ENCODE measurements at places on chromosomes 1 and 21.
A peak's percentile ranks its signal among the peaks of the same experiment; 100 is the strongest.

- H3K27me3 ChIP-seq, result peaks cover 61% of the 10 kb centered on the region
- no peak overlapping the region for H3K27ac ChIP-seq
- H3K4me3 ChIP-seq, result no peak overlapping the region
Measured at GRCh38 chr1:46485564-46486431, 3.8 kb upstream of the DMBX1 start.

- no peak overlapping the region for H3K27ac ChIP-seq
- no peaks in the 10 kb centered on the region for H3K27me3 ChIP-seq
- DNase-seq, result no peak
Measured at GRCh38 chr21:16402752-16403151, 673.0 kb downstream of the USP25 start.

- DNase-seq, result no peak
- H3K27ac ChIP-seq, result no peak overlapping the region
- no peaks in the 10 kb centered on the region for H3K27me3 ChIP-seq
- no peak overlapping the region for H3K4me3 ChIP-seq
Measured at GRCh38 chr1:89704014-89704413, 71.1 kb downstream of the LRRC8C start.

GRCh38 chr1:4494558-4494957 is 159.9 kb upstream of the AJAP1 start:
- DNase-seq, result peak; percentile 30
- H3K4me1 ChIP-seq, result no peaks in the 10 kb centered on the region
- no peaks in the 10 kb centered on the region for H3K27me3 ChIP-seq
- no peak overlapping the region for H3K4me3 ChIP-seq
- no peak overlapping the region for H3K27ac ChIP-seq

- H3K27ac ChIP-seq, result no peak overlapping the region
- no peak overlapping the region for H3K4me3 ChIP-seq
- H3K36me3 ChIP-seq, result no peaks in the 10 kb centered on the region
- no peaks in the 10 kb centered on the region for H3K27me3 ChIP-seq
- no peak for DNase-seq
Measured at GRCh38 chr1:201444792-201445191, 23.3 kb upstream of the TNNI1 start.

GRCh38 chr1:78673120-78673519 is 23.5 kb downstream of the IFI44 start:
- no peaks in the 10 kb centered on the region for H3K4me1 ChIP-seq
- no peak for DNase-seq
- H3K27me3 ChIP-seq, result no peaks in the 10 kb centered on the region

DNA sequence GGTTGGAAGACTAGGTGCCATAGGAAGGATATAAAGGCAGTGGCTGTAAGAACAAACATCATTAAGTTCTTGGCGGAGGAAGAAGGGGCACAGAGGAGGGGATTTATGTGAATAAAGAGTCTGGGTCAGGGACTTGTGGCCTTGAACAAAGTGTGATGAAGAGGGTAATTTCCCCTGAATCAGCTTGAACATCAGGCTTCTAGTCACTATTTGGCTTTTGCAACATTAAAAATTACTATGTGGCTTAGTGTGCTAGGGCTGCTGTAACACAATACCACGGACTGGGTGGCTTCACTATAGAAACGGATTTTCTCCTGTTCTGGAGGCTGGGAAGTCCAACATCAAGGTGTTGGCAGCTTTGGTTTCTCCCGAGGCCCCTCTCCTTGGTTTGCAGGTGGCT is 70.5 kb upstream of the CNIH3 start:
- H3K27me3 ChIP-seq, result no peaks in the 10 kb centered on the region
- H3K36me3 ChIP-seq, result no peaks in the 10 kb centered on the region
- DNase-seq, result no peak

- H3K4me3 ChIP-seq, result no peak overlapping the region
- peak overlapping the region; percentile 96 for H3K27ac ChIP-seq
- peaks cover 60% of the 10 kb centered on the region for H3K4me1 ChIP-seq
- no peaks in the 10 kb centered on the region for H3K27me3 ChIP-seq
- DNase-seq, result no peak
- no peaks in the 10 kb centered on the region for H3K36me3 ChIP-seq
Measured at GRCh38 chr1:24022581-24023361, 42.6 kb upstream of the SRSF10 start.

- H3K4me1 ChIP-seq, result peaks cover 26% of the 10 kb centered on the region
- H3K27ac ChIP-seq, result peak overlapping the region; percentile 60
Measured at GRCh38 chr1:68973459-68974244, 476.8 kb upstream of the DEPDC1 start.

- H3K4me3 ChIP-seq, result no peak overlapping the region
- H3K4me1 ChIP-seq, result peaks cover 31% of the 10 kb centered on the region
- no peaks in the 10 kb centered on the region for H3K27me3 ChIP-seq
- no peak overlapping the region for H3K27ac ChIP-seq
Measured at GRCh38 chr1:84480650-84481049, 1.6 kb downstream of the RPF1 start.

DNA sequence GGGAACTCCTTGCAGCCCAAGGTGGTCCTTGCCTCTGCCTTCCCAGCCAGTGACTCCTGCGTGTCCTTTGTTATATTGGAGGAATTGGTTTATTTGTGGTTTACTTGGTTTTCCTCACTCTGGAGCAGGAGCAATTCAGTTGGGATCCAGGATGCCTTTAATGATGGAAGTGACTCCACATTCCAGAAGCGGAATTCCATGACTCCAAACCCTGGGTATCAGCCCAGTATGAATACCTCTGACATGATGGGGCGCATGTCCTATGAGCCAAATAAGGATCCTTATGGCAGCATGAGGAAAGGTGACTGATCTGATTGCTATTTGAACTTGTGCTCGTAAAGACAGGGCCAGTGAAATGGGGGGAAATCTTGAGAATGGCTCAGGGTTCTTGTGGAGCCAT is 15.1 kb upstream of the PIGV start:
- H3K36me3 ChIP-seq, result peaks cover 44% of the 10 kb centered on the region
- H3K4me1 ChIP-seq, result peaks cover 50% of the 10 kb centered on the region
- no peak for DNase-seq
- no peak overlapping the region for H3K4me3 ChIP-seq

- peak overlapping the region; percentile 56 for H3K27ac ChIP-seq
- no peak overlapping the region for H3K4me3 ChIP-seq
- H3K4me1 ChIP-seq, result peaks cover 12% of the 10 kb centered on the region
- H3K36me3 ChIP-seq, result no peaks in the 10 kb centered on the region
Measured at GRCh38 chr1:63674238-63674864, 81.1 kb downstream of the PGM1 start.

DNA sequence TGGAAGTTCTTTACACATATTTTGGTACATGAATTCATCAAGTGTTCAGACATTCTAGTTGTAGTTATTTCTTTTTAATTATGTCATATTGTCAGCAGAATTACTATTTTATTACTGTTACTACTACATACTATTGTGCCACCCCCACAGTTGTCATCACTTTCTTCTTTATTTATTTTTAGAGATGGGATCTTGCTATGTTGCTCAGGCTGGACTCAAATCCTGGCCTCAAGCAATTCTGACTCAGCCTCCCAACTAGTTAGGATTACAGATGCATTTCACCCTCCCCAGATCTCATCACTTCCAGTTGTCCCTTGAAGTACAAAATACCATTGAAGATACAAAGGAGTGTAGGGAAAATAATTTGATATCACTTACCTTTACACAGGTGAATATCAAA is 258.0 kb downstream of the KCTD3 start:
- H3K4me3 ChIP-seq, result no peak overlapping the region
- no peaks in the 10 kb centered on the region for H3K36me3 ChIP-seq
- H3K27me3 ChIP-seq, result no peaks in the 10 kb centered on the region
- no peak overlapping the region for H3K27ac ChIP-seq

DNA sequence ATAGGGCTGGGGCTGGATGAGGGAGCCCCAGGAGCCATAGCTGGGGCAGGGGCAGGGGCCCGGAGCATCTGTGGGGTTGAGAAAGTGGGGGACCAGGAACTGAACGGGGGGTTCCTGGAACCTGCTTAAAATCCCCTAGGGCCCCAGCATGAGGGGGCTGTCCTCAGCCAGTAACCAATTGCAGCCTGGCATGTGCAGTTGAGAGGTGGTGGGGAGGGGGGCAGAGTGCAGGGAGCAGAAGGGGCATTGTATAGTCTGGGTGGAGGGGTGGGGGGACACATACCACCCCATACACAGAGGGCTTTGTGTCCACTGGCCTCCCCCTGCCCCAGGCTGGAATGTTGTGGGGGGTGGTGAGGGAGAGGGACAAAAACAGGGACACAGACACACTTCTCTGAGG is at the start of gene MPZ:
MPZ (minus strand) TSS at position 101 of the 400 bp plus-strand sequence; CDS start at position 38, 63 bp downstream.
- peaks cover 23% of the 10 kb centered on the region for H3K4me1 ChIP-seq
- H3K36me3 ChIP-seq, result no peaks in the 10 kb centered on the region
- no peaks in the 10 kb centered on the region for H3K27me3 ChIP-seq

DNA sequence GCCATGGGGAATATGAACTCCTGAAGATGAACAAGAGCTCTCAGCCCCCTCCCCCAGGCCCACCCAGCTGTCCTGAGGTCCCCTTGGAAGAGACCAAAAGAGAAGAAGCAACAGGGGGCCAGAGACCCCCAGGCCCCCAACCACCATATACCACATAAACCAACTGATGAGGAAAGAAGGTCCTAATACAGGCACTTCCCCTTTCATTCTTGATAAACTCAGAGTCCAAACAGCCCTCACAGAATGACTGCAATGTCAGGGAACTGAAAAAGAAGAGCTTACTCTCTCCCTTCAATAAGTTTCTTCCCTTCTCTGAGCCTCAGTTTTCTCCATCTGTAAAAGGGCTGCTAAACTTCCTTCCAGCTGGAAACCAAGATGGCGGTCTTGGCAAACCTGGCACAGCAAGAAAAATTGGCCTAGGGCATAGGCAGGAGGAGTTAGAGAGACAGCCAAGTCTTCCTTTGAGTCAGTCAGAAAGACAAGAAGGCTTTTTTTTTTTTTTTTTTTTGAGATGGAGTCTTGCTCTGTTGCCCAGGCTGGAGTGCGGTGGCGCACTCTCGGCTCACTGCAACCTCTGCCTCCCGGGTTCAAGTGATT is 90.5 kb downstream of the VWA5B1 start:
- H3K36me3 ChIP-seq, result no peaks in the 10 kb centered on the region
- no peak overlapping the region for H3K4me3 ChIP-seq
- peaks cover 18% of the 10 kb centered on the region for H3K27me3 ChIP-seq
- DNase-seq, result peak; percentile 6

GRCh38 chr1:240423246-240423924 is 188.6 kb downstream of the GREM2 start:
- H3K4me3 ChIP-seq, result no peak overlapping the region
- no peaks in the 10 kb centered on the region for H3K36me3 ChIP-seq
- peaks cover 14% of the 10 kb centered on the region for H3K4me1 ChIP-seq
- no peaks in the 10 kb centered on the region for H3K27me3 ChIP-seq
- no peak for DNase-seq
- H3K27ac ChIP-seq, result no peak overlapping the region

DNA sequence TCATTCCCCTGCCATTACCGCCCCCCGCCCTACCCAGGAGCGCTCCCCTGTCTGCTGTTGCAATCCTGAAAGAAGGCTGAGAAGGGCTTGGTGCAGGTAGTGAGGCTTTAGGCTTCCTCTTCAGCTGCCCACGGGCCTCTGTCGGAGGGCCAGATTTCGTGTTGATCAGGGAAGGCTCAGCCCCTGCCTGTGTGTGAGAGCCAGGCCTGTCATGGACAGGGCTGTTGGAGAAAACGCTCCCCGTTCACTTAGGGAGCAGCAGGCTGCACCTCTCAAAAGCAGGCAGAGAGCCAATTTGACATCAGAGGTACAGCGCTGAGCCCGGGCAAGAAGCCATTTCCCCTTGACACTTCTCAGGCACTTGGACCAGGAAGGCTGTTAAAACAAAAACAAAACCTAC is 19.0 kb downstream of the TEX35 start:
- H3K4me1 ChIP-seq, result peaks cover 11% of the 10 kb centered on the region
- no peak overlapping the region for H3K4me3 ChIP-seq
- H3K36me3 ChIP-seq, result no peaks in the 10 kb centered on the region
- no peak overlapping the region for H3K27ac ChIP-seq
- no peaks in the 10 kb centered on the region for H3K27me3 ChIP-seq

GRCh38 chr1:212554401-212554800 is 54.2 kb upstream of the ATF3 start:
- no peak overlapping the region for H3K4me3 ChIP-seq
- H3K4me1 ChIP-seq, result peaks cover 17% of the 10 kb centered on the region
- no peaks in the 10 kb centered on the region for H3K36me3 ChIP-seq

DNA sequence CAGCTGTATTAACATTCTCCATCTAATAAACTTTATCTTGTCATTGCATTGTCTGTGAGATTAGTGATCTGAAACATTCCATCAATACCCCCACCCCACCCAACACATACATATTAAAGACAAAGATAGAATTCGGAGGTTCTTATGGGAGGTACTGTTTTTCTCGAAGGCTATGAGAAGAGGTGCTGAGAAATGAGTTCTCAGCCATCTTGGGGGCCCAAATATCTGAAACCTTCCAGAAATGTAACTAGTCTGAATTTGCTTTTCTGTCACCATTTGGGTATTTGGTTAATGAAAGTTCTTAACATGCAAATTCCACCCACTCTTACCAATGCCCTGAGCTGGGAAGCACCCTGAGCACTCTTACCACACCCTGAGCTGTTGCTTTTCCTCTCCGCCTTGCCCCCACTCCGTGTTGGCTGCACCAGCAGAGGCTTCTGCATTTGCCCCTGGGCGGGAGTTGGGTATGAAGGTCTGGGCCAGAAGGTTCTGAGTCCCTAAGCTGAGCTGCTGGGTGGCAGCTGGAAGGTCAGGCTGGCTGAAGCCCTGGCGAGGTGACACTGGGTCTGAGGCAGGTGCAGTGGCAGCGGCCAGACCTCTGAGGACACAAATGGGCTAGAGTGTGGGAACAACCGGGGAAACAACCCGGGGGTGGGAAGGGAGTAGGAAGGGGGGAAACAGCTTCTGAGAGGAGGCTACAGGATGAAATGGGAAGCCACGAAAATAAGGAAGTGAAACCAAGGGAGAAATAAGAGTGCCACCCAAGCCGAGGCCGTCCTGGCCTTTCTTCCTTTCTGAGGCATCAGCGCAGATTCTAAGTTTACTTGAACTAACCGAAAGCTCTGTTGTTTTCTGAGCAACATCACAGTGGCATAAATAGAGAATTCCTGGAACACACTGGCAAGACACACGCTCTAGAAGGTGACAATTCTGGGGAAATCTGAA is 26.3 kb upstream of the IER5 start:
- H3K4me1 ChIP-seq, result peaks cover 5% of the 10 kb centered on the region
- no peaks in the 10 kb centered on the region for H3K27me3 ChIP-seq
- no peaks in the 10 kb centered on the region for H3K36me3 ChIP-seq
- no peak for DNase-seq
- no peak overlapping the region for H3K4me3 ChIP-seq

- DNase-seq, result no peak
- H3K36me3 ChIP-seq, result no peaks in the 10 kb centered on the region
- no peak overlapping the region for H3K4me3 ChIP-seq
Measured at GRCh38 chr1:175701590-175701989, 41.8 kb downstream of the TNR start.

All from sigmoid colon (tissue), 7 donors.